ENCODE measurements at places on chromosomes 11 and 22. TPM values are rescaled to one million over a fixed set of nuclear protein-coding genes. Genes with fewer than 3 reads are reported as not detected.

The UBQLNL gene
- total RNA-seq, result 1.3 TPM

The TUB gene
- not detected for total RNA-seq

The OR4A16 gene
- total RNA-seq, result not detected

The CARS1 gene
- 51.3 TPM for total RNA-seq

The HSPB2 gene
- total RNA-seq, result not detected

The SF1 gene
- 841 TPM for total RNA-seq

The APOL5 gene
- total RNA-seq, result not detected

The ALG12 gene
- 19.2 TPM for total RNA-seq

The LDLRAD3 gene
- total RNA-seq, result 1.5 TPM

The MFRP gene
- not detected for total RNA-seq

The ACRV1 gene
- not detected for total RNA-seq

The TBX10 gene
- total RNA-seq, result not detected

The FAM83F gene
- 7.5 TPM for total RNA-seq

The SAA4 gene
- 0.54 TPM for total RNA-seq

The DDIAS gene
- total RNA-seq, result 1.8 TPM

The TXNRD2 gene
- 24.4 TPM for total RNA-seq

The APOC3 gene
- total RNA-seq, result not detected

The FADD gene
- 7.8 TPM for total RNA-seq

The RAG1 gene
- 2.1 TPM for total RNA-seq

The TBX1 gene
- total RNA-seq, result 4.6 TPM

The TIGD3 gene
- total RNA-seq, result 0.70 TPM

The OR52I2 gene
- total RNA-seq, result not detected

The APOBEC3G gene
- 168 TPM for total RNA-seq

The ZBTB16 gene
- 224 TPM for total RNA-seq

The DTX4 gene
- total RNA-seq, result 0.59 TPM

The SCUBE1 gene
- 0.05 TPM for total RNA-seq

The CARD16 gene
- 54.7 TPM for total RNA-seq

The OR51B4 gene
- not detected for total RNA-seq

The CCDC90B gene
- 30.2 TPM for total RNA-seq

The OR52H1 gene
- 0.26 TPM for total RNA-seq

The DERL3 gene
- 1.3 TPM for total RNA-seq

The SYT7 gene
- total RNA-seq, result 0.07 TPM

The RASGRP2 gene
- 394 TPM for total RNA-seq

The CATSPERZ gene
- total RNA-seq, result not detected

The FAM180B gene
- not detected for total RNA-seq

The IFTAP gene
- 1.8 TPM for total RNA-seq

The FGF19 gene
- total RNA-seq, result not detected

The SLC25A1 gene
- total RNA-seq, result 24.8 TPM

The ALG9 gene
- 30.6 TPM for total RNA-seq

The SCN3B gene
- not detected for total RNA-seq

The BSX gene
- total RNA-seq, result not detected

The AIFM3 gene
- 2.2 TPM for total RNA-seq
